ENCODE measurements at places on chromosomes 2 and 18.

GRCh38 chr2:113895301-113895700, 5.4 kb downstream of the ACTR3 start:
- DNase-seq: no peak

DNA sequence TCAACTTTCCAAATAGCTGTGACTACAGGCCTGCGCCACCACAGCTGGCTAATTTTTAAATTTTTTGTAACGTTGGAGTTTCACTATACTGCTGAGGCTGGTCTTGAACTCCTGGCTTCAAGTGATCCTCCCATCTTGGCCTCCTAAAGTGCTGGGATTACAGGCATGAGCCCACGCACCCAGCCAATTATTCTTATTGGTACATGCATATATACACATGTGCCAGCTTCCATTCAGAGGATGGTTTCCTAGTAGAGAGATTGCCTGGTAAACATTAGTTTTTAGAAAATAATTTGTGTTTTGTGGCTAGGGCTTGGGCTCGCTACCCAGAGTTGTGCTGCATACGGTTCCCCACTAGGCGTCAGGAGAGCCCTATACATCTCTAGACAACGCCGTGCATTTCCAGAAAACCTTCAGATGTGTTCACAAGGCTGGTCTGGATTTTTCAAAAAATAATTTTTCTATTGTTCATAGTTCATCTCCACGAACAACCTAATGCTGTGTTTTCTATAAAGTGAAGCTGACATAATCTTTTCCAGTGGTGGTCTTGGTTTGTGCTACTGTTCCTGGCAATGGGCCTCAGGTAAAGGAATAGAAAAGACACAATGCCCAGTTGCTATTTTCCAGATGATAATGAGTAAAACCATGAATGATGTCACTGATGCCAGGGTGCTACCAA, 14.6 kb upstream of the AFG3L2 start:
- DNase-seq: peak; percentile 14

DNA sequence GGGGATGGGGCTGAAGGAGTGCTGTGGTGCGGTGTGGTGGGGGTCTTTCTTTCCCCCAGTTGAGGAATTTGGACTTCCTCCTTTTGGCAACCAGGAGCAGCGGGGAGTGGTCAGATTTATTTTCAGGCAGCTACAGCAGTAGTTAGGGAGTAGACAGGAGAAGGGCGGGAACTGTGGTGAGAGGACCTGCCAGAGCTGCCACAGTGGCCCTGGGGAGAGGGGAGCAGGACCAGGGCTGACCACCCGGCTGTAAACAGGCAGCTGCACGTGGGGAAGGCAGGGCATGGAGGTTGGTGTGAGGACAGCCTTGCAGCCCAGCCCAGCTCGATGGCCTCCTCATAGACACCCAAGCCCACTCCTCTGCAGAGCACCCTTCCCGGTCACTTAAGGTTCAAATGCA, 197.2 kb downstream of the GLI2 start:
- no peak for DNase-seq

GRCh38 chr2:37323176-37323780, 1.4 kb downstream of the PRKD3 start:
- no peak for DNase-seq

DNA sequence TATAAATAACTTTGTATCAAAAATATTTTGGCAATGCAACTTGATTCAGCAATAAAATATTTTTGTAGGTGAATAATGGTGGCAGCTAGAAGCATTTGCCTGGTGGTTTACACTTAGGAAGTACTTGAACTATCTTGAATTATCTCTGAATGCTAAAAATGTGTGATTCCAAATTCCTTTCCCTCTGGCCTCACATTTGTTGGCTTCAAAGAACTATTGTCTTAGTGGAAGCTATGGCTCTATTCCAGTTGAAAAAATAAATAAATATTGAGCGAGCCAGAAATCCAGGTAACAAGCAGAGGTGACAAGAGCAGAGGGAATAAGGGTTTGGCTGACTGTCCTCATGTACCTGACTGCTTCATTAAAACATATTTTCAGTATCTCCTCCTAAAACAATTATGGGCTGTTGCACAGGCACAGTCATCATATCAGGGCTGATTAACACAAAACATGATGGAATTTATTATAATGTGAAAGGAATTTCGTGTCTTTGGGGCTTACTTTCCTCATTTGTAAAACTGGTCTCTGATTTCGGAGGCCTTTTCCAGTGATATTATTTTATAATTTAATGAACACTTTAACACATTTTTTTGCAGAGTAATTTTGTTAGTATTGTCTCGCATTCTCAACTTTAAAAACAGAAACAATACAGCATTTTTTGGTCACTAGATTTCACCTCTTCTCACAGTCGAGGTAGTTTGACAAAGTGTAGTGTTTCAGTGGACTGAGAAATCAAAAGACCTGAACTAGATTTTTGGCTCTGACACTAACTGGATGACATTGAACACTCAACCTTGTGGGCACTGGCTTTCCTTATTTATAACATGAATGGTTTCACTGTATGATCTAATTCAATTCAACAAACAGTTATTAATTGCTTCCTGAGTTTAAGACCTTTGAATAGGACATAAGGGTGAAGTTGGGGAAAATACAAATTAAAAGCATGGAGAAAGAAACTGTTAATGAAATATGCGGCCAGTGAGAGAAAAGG, 7.8 kb upstream of the CAVIN2 start:
- DNase-seq: no peak

- DNase-seq: no peak
Measured at GRCh38 chr2:144490857-144491256, 29.1 kb downstream of the ZEB2 start.

- DNase-seq: no peak
Measured at GRCh38 chr2:150978053-150978452, 283.6 kb downstream of the RBM43 start.

DNA sequence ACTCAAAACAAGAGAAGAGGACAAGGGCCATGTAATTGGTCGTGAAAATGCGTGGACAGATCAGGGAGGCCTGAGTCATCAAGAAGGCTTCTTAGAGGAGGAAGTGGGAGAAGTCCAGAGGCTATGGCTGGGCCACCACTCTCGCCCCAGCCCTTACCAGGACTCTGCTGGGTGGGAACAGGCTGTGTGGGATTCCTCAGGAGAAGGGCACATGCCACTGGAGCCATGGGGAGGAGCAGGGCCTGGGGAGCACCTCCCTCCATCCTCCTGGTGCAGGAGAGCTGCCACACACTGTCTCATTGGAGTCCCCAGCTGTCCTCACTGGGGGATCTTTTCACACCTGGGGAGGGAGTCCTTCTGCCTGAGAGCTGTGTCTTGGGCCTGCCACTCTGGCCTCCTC, 9.4 kb upstream of the RALB start:
- no peak for DNase-seq

GRCh38 chr2:18891600-18892345, 302.4 kb upstream of the NT5C1B start:
- no peak for DNase-seq

DNA sequence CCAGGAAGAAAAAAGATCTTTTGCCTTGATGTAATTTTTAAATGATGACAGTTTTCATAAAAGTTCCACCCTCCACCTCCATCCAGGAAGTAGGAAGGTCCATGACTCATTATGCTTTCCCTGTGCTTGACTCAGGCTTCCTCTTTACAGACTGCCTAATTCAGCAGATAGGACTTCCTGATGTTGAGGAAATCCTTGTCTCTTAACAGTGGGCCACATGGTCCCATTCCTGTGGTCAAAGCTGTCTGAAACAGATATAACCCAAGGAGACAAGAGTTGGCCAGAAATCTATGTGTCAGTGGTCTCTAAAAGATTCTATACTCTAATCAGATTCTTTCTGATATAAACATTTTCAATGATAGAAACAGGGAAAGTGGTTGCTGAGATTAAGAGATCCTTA, 119.1 kb downstream of the BAZ2B start:
- no peak for DNase-seq

- no peak for DNase-seq
Measured at GRCh38 chr18:13289481-13290205, 71.1 kb downstream of the LDLRAD4 start.

DNA sequence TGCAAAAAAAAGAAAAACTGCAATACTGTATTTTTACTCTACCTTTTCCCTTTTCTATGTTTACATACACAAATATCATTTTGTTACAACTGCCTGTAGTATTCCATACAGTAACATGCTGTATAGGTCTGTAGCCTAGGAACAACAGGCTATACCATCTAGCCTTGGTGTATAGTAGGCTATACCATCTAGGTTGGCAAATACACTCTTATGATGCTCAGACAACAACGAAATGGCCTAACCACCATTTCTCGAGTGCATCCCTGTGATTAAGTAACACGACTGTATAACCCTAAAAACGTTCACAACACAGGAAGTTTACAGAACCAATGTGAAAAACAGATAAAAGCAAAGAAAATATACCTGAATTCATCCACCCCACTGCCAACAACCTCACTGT, 64.0 kb downstream of the MEMO1 start:
- DNase-seq: no peak

GRCh38 chr2:176817061-176817565, 395.5 kb upstream of the HNRNPA3 start:
- peak; percentile 5 for DNase-seq

DNA sequence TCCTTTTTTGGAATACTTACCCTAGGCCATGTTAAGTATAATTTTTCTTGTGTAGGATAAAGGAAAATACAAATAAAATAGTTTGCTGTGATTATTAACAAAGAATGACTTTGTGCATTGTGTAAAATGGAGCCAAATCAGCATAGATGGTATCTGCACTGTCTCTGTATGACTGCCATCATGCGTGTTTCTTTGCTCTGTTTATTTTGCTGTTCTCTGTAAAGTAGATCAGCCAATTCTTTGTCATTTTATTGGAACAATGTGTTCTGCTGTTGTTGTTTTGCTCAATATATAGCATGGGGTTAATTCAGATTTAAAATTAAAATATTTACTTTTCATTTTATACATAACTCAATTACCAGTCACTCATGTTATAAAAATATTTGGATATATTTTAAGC, 181.3 kb upstream of the UBE2E3 start:
- DNase-seq: no peak

- no peak for DNase-seq
Measured at GRCh38 chr18:32440518-32440917, 30.2 kb downstream of the GAREM1 start.

DNA sequence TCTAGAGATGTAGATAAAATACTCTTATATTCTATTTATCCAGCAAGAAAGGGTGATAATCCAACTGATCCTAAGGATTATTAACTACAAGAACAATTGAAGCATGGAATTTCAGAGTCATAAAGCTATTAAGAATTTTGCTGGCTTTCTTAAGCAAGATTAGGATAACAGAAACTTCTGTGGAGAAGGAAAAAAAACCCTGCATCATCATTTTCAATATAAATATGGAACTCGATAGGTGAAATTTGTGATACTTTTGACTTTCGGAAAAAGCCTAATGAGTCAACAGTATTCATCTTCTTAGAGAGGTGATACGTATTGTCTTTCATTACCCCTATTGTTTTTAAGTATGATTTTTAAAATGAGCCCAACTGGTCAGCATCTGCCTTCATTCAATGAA, 593.3 kb downstream of the CPS1 start:
- DNase-seq: peak; percentile 2

GRCh38 chr2:240917009-240917683, 11.0 kb downstream of the CROCC2 start:
- no peak for DNase-seq

GRCh38 chr18:10077986-10078385, 164.2 kb downstream of the VAPA start:
- DNase-seq: no peak

- DNase-seq: no peak
Measured at GRCh38 chr2:113015655-113016054, 10.4 kb downstream of the IL36A start.

DNA sequence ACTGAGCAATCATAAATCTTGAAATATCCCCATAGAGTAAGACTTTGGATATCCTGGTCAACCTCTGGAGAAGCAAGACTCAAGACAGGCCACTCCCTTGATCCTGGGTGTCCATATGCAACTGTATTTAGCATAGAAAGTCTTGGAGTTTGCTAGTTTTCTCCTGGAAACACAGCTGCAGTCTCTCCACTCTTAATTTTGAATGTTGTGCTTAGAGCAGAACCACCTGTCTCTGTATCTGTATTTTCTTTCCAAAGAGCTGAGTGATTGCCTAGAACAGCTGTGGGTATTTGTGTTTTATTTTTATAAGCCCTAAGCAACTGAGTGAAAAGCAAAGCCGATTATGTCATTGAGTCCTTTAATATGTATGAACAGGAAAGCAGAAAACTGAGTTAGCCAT, 64.1 kb upstream of the ADAM23 start:
- DNase-seq: peak; percentile 93

GRCh38 chr2:173990970-173991819, 26.0 kb upstream of the SP3 start:
- peak; percentile 88 for DNase-seq

GRCh38 chr2:85457877-85458316, 39.4 kb downstream of the SH2D6 start:
- no peak for DNase-seq

DNA sequence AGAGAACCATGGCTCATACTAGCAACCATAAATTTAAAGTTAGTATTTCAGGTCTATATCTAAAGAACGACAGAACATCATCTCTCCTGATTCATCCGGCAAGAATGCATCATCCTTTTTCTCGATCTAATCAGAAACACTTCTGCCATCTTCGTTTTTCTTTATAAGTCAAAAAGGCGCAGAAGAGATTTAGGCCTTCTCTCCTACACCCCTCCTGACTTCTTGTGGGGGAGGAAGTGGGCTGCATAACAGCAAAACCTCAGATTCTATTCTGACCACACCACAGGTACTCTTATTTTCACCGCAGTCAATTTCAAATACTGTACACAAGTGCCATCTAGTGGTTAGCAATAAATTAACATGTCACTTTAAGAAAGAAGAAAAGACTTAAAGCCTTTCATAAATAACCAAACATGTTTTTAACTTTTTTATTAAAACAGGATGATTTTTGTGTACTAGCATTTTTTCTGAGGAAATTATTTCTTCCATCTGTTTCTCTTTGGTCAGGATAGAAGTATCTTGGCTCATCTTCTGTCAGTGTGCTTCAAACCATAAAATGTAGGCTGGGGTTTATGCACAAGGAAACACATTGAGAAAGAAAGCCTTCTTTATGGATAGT, 48.4 kb upstream of the PIK3C3 start:
- DNase-seq: peak; percentile 8

DNA sequence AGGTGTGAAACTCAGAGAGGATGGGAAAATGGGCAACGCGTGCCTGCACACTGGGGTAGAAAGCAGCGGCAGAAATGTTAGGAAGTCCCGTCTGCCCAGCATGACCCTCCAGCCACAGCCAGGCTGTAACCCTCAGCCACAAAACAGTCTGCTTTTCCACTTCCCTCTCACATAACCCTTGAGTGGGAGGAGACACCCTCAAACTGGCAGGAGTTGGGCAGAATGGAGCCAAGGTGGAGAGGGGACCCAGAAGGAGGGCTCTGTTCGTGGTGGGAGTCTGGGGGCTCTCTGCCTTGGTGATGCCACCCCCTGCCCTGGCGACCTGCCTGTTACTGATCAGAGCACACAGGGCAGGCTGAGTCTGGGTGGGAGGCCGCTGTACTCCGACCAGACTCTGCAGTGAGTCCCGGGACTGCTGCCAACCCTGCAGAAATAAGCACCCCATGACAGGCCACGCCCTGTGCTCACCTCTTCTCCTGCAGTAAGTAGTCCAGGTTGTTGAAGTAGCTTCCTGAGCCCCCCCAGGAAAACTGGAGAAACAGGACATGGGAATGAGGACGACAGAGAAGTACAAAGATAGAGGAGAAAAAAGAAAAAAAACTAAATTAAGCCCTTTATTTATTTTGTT, 16.0 kb downstream of the FAM178B start:
- no peak for DNase-seq
